ENCODE measurements at places on chromosomes 2 and 18.
A peak's percentile ranks its signal among the peaks of the same experiment; 100 is the strongest.

DNA sequence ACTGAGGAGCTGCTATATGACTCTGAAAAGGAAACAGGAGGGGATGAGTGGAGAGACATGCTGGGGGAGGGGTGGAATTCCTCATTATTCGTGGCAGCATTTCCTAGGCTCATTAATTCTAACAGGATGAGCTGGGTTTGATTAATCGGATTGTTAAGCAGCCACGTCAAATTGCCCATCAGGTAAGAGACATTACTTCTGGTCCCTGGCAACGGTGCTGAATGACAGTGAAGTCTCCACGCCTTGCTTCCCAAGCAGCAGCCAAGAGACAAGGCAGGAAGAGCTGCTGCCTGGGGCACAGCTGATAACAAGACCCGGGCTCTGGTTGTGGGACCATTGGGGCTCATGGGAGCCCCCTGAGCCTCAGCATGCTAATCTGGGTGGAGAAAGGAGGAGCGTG, 86.6 kb downstream of the MARCHF4 start:
- no peak for DNase-seq

- DNase-seq: no peak
Measured at GRCh38 chr2:41414486-41415230, 633.2 kb upstream of the PKDCC start.

- peak; percentile 46 for DNase-seq
Measured at GRCh38 chr2:241859436-241860183, 916 bp upstream of the PDCD1 start.

GRCh38 chr18:23703057-23703986, 14.1 kb downstream of the LAMA3 start:
- no peak for DNase-seq

DNA sequence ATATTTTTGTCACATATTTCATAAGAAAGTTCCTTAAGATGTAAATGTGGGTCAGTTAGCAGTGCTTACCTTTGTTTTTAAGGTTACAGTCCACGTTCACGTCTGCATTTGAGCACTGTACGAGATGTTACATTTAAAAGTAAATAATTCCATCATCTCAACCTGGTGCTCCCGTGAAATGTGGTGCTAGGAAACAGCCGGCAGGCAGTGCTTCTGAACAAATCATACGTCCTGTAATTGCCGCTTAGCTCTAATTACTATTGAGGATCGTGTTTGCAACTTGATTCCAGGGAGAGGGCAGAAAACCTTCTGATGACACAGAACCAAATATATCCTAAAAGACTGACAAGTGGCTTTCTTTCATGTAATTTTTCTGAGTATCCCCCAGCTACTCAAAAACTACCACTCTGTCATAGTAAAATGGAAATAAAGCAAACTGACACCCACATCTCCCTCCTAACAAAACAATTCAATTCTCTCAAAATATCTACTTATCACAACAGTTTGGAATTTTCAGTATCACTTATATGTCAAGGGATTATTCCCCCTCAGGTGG, 297.8 kb upstream of the SESTD1 start:
- no peak for DNase-seq

- DNase-seq: no peak
Measured at GRCh38 chr2:128803222-128803621, 484.6 kb upstream of the HS6ST1 start.

- no peak for DNase-seq
Measured at GRCh38 chr2:186558512-186559276, 31.2 kb upstream of the ITGAV start.

DNA sequence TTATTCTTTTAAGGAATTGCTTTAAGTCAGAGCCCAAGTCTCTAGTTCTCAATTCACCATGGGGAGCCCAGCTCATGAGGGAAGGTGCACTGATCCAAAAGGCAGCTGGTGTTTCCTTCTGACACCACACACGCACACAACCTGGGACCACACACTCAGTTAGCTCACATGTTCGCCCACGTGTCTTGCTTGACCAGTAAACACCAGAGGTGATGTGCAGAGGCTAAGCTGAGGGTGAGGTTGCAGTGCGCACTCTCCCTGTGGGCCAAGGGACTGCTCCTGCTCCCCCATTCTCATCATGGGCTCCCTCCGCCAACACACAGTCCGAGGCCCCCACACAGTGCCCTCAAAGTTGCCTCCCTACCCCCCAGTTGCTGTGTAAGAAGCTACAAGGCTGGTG, 70.8 kb upstream of the BZW1 start:
- DNase-seq: no peak

- no peak for DNase-seq
Measured at GRCh38 chr2:46329803-46330775, 32.9 kb downstream of the EPAS1 start.

Data from activated CD4-positive, alpha-beta T cell treated with anti-CD3 and anti-CD28 coated beads, Interleukin-2, amount 50 U/mL, for 24 hours (primary cell).